ENCODE measurements at places on chromosomes 2 and 18. TPM values are rescaled to one million over a fixed set of nuclear protein-coding genes. Genes with fewer than 3 reads are reported as not detected.

- DNase-seq = no peak
These were observed 3.5 kb downstream of the TRIB2 start for GRCh38 chr2:12720278-12720620.

DNA sequence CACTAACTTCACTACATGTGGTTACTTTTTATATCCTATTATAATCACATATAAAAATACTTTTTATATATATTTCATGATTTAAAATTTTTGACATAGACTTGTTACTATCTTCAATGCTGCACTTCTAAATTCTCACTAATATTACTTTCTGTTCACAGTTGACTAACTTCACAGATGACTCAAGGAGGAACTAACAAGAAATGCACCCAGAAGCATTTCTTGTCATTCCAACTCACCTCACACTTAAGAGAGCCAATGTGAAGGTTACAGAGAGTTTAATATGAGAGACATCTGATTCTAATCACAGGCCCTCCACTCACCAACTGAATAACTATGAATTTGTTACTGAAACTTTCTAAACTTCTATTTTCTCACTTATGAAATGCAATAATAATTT is 399.8 kb upstream of the SLC8A1 start:
- no peak for DNase-seq

Gene SERPINB12
- total RNA-seq = not detected

DNA sequence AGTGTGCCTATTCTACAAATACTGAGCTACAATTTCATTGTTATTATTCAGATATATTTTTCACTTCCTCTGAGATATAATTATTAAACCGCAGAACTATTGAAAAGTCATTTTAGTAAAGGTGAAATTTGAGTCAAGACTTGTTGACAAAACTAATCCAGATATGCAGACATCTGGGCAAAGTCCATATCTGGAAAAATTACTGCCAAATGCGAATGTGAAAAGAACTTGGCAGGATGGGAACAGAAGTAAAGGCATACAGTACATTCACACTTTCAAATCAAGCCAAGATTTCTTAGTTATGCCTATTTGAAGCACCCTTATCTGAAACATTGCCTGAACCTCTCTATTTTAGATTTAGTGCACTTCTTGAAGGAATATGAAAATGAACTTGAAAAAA is 923.6 kb downstream of the CCDC85A start:
- DNase-seq = no peak

Gene ASXL3
- total RNA-seq = 6.7 TPM

- no peak for DNase-seq
These were observed 111.9 kb downstream of the EPC2 start for GRCh38 chr2:148756292-148756975.

Gene POTEI
- total RNA-seq = not detected

GRCh38 chr2:10141736-10142639 is 19.4 kb downstream of the RRM2 start:
- no peak for DNase-seq

DNA sequence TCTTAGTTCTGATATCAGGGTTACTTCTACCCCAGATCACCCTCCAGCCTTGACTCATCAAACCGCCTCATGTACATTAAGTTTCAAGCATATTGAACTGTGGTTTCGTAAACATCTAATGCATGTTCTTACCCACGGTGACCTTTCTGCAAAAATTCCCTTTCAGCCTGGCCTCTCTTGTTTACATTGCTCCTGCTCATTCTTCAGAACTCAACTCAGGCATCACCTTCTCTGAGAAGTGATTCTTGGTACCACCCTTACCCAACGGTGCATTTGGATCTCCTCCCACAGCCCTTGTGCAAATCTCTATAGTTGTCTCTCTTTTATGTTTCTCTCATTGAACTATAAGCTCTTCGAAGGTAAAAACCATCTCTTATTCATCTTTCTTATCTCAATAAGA is 503.1 kb upstream of the PKDCC start:
- DNase-seq = no peak

Data from left ventricle myocardium inferior (tissue), 1 donor.